ENCODE measurements at places on chromosomes 1 and 21.
A peak's percentile ranks its signal among the peaks of the same experiment; 100 is the strongest.

- peak; percentile 69 for DNase-seq
Measured at GRCh38 chr1:202806845-202807450, 1.3 kb downstream of the KDM5B start.

- DNase-seq, result no peak
Measured at GRCh38 chr1:116497656-116498055, 73.2 kb downstream of the CD58 start.

DNA sequence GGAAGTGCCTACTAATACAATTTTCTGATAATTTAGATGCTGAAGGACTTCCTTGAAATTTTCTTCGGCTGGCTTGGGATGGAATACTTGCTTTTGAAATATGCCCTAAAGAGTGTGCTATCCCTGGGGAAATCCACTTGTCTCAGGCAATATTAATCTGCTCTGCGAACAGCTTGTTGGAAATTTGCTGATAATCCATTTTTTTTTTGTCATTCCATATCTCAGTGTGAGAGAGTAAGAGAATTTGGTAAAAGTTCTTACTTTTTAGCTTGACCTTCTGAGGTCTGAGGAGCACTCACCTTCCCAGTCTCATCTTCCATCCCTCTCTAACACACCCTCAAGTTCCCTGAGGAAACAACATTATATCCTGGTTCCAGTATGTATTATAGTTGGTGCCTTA, 36.8 kb downstream of the DNAJC6 start:
- DNase-seq, result no peak

DNA sequence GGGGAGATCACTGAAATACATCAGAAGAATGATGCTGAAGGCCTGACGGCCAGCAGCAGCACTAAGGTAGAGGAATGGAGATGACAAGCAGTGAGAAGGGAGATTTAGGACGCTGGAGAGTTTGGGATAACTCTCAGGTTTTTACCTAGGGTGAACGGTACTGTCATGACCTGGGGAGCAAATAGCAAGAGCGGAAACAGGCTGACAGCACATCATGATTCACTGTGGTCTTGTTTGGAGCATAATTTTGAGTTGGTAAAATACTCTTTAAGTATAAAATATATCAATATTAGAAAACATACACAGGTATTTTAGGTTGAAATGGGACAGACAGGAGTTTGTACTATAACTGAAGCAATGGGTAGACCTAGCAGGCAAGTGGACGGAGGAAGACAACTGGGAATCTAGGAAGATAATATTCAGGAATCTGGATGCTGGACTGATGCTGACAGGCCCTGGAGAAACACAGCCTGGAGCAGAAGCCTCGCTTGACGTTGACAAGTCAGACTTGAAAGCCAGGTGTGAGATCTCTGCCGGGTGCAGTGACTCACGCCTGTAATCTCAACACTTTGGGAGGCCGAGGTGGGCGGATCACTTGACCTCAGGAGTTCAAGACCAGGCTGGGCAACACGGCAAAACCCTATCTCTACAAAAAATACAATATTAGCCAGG, 33.3 kb downstream of the ALG14 start:
- DNase-seq, result no peak

GRCh38 chr1:54273092-54273794, 73.3 kb downstream of the MRPL37 start:
- peak; percentile 95 for DNase-seq

DNA sequence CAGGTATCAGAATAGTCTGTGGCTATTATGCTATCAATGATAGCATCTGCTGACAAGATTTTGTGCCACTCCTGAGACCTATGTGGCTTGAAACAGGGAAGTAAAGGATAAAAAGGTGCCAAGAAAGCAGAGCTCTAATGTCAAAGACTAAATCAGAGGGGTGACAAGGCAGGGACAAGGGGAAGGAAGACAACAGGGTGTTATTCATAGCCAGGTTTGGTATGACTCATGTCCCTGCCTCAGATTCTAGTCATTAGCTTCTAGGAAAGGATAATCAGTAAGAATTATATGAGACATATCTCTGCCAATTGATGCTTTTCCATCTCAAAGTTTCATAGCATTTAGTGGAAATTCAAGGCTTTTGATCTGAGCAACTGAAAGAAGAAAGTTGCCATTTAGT, 31.8 kb upstream of the PLD5 start:
- DNase-seq, result no peak

DNA sequence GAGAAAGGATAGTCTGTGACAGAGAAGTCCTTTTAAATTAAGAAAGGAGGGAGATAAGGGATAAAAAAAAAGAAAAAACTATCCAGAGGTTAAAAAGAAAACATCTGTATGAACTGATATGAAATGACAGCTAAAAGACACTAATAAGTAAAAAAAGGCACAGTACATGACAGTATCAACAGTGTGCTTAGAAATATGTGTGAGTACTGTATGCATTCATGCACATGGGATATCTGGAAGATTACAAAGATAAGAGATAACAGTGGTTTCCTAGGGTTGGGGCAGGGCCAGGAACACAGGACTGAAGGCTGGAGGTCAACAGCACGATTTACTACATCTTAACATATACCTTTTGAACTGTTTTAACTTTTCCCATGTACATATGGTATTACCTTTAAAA, 13.3 kb downstream of the PTP4A2 start:
- DNase-seq, result no peak

DNA sequence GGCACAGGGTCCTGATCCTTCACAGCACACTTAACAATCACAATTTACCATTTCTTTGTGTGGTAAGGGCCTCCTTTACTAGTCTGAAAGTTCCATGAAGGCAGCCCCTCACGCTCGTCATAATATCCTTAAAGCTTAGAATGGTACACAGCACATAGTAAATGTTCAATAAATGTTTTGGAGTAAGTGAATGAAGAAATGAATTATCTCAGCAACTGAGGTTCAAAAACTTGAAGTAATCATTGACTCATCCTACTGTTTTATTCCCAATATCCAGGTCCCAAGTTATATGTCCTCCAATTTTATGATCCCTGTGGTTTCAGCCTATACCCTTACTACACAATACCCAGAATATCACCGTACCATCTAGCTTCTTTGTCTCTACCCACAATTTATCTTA, 2.2 kb upstream of the C1orf162 start:
- no peak for DNase-seq

DNA sequence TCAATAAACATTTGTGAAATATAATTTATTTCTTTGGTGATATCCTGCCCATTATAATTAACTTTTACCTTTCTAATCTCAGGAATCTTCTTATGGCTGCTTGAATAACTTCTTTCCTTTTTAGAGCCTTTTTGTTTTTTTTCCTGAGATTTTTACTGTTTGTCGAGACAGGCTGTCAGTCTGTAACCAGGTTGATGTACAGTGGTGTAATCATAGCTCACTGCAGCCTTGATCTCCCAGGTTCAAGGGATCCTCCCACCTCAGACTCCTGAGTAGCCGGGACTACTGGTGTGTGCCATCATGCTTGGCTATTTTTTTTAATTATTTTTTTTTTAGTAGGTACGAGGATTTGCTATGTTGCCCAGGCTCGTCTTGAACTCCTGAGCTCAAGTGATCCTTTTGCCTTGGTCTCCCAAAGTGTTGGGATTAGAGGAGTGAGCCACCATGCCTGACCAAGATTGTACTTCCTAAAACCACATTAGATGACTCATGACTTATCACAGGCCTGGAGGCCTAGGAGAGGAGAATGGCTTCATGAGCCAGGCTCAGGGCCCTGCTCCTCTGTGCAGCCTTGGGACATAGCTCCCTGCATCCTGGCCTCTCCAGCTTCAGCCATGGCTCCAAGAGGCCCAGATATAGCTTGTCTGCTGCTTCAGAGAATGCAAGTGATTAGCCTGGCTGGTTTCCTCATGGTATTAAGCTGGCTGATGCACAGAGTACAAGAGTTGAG, 48.6 kb downstream of the CTH start:
- DNase-seq, result no peak

DNA sequence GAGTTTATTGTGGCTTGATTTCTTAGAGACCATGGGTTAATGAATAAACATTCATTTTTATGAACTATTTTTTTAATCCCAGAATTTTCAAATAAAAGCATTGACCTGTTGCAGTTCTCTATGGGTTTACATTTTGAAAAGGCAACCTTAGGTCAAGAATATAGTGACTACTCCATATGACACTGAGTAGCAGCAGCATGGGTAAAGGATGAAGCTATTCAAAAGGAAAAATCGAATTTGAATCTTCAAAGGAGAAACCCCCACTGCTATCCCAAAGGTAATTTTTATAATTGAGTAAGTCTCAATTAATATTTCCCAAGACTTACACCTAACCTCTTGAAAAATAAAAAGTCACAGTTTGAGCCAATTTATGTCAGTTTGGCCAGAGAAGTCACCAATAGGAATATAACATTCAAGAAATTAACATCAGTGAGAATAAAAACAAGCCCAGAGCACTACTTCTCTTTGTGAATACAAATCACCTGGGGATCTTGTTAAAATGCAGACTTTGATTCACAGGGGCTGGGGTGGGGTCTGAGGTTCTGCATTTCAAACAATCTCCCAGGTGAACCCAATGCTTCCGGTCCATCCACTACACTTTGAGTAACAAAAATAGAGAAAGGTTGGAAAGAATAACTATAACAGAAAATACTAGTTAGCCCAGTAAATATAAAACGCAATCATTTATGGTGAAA, 39.8 kb downstream of the USP1 start:
- no peak for DNase-seq

GRCh38 chr21:25188677-25189079, 418.6 kb downstream of the MRPL39 start:
- no peak for DNase-seq

GRCh38 chr1:25647863-25648262, 31.3 kb downstream of the MAN1C1 start:
- no peak for DNase-seq

DNA sequence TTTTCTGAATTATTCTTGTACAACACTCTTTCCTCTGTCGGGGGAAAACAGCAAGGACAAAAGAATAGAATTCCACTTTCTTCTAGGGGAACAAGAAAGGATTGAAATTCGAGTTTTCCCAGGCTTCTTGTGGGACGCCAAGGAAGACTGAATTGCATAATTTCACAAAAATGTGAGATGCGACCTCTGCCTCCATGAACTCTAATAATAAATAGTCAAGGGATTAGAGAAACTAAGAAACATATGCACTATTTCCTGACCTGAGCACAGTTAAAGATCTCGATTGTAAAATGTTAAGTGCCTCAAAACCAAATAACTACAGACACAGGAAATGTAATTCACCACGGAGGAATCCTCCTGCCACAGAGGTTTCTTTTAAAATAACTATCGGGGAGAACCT, 117.3 kb upstream of the MARK1 start:
- no peak for DNase-seq

GRCh38 chr1:175073061-175073460, 5.4 kb downstream of the TNN start:
- no peak for DNase-seq

- DNase-seq, result no peak
Measured at GRCh38 chr1:7680955-7681268, 90.2 kb upstream of the VAMP3 start.

DNA sequence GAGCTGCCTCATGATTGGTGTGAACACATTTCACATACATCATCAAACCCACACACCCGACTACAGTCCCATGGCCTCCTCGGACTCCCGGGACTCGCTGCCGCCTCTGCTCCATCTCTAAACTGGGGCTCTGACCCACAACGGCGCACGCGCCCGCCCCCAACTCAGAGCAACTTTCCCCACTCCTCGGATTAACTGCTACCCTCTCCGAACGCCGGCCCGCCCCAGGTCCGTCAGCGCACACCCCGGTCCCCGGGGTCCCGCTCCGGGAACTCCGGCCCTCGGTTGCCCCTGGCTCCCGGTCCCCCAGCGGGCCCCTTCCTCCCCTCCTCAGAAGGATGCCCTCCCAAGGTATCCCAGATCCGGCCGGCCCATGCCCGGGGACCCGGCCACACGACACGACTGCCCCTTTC, 740 bp downstream of the DSTYK start:
- DNase-seq, result peak; percentile 63

GRCh38 chr1:19011845-19012231, 55.4 kb upstream of the IFFO2 start:
- no peak for DNase-seq

DNA sequence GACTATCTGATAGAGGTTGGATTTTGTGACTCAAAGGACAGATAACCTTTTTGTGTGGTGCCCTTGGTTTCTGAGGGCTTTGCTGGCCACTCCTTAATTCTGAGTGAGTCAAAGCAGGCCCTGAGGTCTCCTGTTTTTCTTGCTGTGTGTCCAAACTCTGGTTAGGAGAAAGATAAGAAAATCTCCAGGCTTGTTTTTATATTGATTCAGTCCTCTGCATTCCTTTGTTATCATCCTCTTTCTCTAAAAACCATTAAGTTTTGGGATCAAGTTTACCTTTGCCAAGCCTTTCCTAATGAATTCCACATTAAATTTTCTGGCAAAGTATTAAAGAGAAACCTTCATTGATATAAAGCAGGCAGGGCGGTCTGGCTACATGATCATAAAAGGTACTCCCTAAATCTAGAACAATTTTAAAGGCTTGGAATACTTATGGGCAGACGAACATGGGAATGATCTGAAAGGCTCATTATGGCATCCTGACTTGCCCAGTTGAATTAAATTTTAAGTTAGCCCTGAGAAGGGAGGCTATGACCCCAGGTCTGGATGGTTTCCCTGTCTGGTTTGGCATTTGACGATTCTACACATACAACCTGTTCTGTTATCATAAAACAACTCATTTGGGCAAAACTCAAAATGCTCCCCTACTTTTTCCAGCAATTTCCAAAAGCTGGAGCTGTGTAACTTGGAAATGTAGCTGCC, 20.8 kb downstream of the ZBTB8B start:
- no peak for DNase-seq

DNA sequence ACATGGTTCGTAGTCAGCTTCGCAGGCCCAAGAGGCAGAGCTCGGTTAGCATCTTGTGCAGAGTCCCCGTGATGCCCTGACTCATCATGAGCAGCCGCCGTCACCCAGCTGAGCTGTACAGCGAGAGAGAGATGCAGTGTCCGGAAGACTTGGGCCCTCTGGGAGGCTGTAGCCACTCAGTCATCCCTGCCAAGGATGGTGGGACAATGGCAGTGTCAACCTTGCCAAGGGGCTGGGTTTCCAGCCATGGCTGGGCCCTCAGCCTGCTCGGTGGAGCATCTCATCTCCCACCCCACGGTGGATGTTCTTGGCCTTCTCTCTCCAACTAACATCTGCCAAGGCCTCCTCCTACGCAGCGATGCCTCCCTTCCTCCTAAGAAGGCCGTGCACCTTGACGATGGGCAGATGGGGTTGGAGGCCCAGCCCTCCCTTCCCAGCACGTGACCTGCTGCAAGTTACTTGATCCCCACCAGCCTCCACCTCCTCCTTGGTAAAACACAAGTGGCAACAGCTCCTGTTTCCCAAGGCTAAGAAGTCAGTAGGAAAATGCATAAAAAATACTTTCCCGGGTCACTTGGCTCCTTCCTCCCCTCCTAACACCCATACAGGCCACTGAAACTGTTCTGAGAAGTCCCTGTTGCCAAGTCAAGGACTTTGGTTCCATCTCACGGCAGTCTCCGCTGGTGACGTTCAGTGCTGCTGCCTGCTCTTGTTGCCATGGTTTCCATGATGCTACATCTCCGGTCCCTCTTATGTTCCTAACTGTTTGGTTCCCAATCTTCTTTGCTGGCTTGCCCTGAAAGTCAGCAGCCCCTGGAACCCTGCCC, 384.7 kb upstream of the VAMP3 start:
- no peak for DNase-seq

- DNase-seq, result no peak
Measured at GRCh38 chr1:11338284-11338924, 65.4 kb downstream of the UBIAD1 start.

GRCh38 chr1:88098881-88099280, 585.2 kb upstream of the PKN2 start:
- no peak for DNase-seq

GRCh38 chr1:238399558-238399957, 508.8 kb upstream of the ZP4 start:
- no peak for DNase-seq

- peak; percentile 52 for DNase-seq
Measured at GRCh38 chr1:58968360-58968952, 184.6 kb upstream of the JUN start.

Data from kidney (tissue), 22 donors.